Brain microvascular endothelial cell (primary cell): ENCODE measurements at places on chromosomes 4 and X.
A peak's percentile ranks its signal among the peaks of the same experiment; 100 is the strongest.

GRCh38 chr4:79241846-79242245, 84.0 kb downstream of the NAA11 start:
- DNase-seq, result peak; percentile 45

DNA sequence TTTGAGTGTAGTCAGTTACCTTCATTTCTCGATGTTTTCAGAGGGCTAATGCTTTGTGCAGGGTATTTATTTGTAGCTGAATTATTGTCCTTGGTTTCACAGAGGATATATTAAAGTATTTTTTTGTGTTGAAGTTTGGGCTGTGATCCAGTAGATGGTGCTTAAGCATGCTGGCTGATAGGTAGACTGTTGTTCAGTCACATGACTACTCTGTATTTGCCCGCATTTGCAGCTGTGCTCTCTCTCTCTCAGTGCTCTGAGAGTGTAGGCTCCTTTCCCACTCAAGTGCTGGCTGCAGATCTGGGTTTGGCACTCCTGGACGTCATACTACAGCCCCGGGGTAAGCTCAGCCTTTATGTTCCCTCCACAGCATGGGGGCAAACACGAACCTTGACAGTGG, 21.7 kb downstream of the RAB40AL start:
- no peak for DNase-seq

DNA sequence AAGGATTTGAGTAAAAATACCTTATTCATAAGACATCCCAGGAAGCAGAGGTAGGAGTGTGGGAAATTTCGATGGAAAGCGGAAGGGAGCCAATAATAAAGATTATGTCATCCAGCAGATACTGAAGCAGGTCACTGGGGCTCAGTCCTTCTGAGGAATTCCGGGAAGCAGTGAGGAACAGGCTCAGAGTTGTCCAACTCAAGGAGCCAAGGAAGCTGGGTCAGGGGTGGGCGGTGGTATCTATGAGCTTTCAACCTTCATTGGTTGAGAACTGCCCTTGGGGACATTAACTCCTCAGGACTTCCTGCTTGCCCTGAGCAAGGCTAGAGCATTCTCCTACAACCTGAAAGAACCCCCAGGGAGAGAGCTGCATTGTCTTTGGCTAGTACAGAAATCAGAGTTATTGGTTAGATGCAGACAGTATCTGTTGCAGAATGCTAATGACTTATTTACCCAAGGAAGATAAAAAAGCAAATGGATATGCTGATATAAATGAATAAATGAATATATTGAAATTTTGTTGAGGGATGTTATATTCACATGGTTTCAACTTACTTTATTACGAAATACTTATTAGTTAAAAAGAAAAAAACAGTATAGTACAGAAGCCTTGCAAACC, 68.2 kb downstream of the DMP1 start:
- DNase-seq, result no peak

DNA sequence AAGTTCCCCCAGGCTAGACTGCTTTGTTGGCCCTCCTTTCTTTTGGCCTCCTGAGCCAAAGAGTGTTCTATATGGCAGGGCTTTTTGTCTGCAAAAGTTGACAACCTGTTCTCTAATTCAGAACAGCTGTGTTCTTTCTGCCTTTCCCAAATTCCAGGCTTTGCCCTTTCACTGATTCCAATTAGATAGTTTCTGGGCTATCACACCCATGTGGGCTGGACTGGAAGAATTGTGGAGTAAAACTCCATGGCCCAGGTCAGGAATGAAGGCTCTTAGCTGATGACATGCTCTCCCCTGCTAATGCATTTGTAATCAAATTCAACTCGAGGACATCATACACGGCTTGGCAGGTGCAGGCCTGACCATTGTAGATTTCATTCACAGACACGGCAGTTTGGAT, 19.4 kb downstream of the BMP3 start:
- DNase-seq, result no peak

DNA sequence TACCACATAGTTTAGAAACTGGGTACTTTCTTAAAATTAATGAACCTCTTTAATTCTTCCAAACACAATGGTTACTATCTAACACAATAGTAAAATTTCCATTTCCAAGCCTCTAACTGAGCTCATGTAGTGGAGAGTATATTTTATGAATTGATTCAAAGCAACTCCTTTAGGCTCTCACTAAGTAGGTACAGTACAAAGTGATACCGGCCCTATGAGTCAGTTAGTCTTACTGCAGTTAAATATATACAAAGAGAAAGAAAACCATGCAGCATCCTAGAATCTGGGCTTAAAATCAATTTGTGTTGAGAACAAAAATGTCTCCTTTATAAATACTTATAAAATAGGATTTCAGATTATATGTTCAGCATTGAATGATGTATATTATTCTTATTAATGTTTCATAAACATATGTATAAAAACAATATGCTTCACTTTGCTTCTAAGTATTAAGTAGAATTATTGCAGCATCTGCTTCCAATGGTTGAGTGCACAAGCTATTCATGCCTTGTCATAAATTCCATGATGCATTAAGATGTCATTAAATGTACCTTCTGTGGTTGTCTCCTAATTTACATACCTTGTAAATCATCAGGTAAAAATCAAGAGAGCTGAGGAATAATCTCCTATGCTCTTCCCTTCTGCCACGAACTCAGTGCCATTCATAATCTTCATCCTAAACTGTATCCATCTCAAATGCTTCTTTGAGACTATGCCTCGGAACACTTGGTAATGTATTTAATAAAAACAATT, 1037.8 kb downstream of the STPG2 start:
- no peak for DNase-seq

- DNase-seq, result no peak
These were observed 1.6 kb downstream of the RPL10 start for GRCh38 chrX:154399527-154400368.

GRCh38 chrX:37818031-37818430, 29.3 kb downstream of the DYNLT3 start:
- DNase-seq, result no peak

GRCh38 chrX:26783512-26784225, 567.7 kb downstream of the MAGEB5 start:
- DNase-seq, result peak; percentile 5

- DNase-seq, result no peak
These were observed at the start of gene BEX5 for GRCh38 chrX:102155806-102156179. TSS of gene BEX5 (minus strand) at chrX:102155977. CDS start at chrX:102154265, 1,712 bp downstream.

GRCh38 chr4:24557026-24558025, 27.0 kb downstream of the DHX15 start:
- DNase-seq, result peak; percentile 41

DNA sequence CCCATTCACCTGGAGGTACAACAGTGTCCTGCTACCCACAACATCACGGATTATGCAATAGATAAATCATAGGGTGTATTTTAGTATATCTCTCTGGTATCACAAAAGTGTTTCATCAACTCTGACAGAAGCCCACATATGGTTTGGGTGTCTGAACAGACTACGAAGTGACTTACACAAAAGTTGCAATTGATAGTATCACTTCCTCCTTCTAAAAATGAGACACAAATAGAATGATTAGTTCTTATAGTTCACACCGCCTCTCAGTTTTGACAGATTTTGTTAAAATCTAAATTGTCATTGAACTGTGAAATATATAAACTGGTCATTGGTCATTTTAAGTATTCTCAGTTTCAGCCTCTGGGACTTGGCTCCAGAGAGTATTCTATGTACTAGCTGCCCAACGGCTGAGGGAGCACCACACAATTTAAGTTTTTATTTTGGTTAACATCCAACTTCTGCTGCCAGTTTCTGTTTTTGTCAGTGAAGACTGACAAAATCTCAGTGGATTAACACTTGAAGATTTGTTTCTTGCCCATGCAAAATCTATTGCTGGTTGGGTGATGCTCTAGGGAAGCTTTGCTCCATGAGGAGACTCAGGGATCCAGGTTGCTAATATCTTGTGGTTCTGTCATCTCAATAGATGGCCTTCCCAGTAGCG, 113.8 kb upstream of the PUDP start:
- no peak for DNase-seq
